Stimulated activated CD8-positive, alpha-beta memory T cell treated with anti-CD3 and anti-CD28 coated beads, Interleukin-15, amount 100 ng/mL, for 4 hours (primary cell): ENCODE measurements at places on chromosomes 12 and 14.

DNA sequence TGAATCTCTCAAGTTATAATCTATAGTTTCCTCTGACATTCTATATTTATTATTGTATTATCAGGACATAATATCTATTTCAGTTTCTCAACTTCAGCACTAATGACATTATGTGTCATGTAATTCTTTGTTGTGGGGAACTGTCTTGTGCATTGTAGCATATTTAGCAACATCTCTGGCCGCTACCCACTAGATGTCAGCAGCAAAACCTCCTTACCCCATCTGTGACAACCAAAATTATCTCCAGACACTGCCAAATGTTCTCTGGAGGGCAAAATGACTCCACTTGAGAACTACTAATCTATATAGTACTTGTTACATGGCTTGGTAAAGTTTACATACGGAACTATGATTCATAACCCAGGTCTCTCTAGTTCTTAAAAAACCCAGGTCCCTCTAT lies 110.2 kb downstream of the RASSF9 start:
- no peak for DNase-seq

GRCh38 chr12:71878208-71878607 lies 38.6 kb downstream of the TBC1D15 start:
- no peak for DNase-seq

GRCh38 chr12:80714055-80714454 lies 2.7 kb upstream of the MYF5 start:
- no peak for DNase-seq

GRCh38 chr14:77032844-77033621 lies 4.5 kb upstream of the IRF2BPL start:
- peak; percentile 62 for DNase-seq

DNA sequence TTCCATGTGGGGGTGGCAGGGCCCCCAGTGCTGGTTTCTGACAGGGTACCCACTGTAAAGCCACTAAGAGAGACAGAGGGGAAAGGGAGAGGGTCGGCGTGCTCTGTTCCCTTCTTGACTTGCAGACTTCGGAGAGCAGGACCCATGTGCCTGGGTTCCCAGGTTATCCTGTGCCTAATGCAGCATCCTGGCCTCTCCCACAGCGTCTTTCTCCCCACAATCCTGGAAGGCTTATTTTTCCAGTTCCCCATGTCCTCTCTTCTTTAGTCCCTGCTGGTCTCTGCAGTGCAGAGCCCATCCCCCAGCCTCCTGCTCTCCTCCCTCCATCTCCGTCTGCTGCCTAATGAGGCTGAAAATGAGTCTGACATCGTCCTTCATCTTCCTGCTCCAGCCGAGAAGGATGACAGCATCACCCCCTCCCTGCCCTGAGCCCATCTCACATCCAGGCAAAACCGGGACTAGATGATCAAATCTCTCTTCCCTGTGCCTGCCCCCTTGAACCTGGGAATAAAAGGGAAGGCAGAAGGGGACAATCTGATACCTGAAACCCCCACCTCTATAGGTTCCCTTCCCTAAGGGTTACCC lies 15.1 kb downstream of the CALCOCO1 start:
- no peak for DNase-seq

- no peak for DNase-seq
Observed at GRCh38 chr12:48080285-48080684, 25.6 kb downstream of the SENP1 start.

GRCh38 chr12:90229407-90230170 lies 521.0 kb upstream of the ATP2B1 start:
- no peak for DNase-seq

GRCh38 chr12:124557518-124558223 lies 9.7 kb downstream of the NCOR2 start:
- DNase-seq, result no peak

- DNase-seq, result no peak
Observed at GRCh38 chr14:65082930-65083329, 19.4 kb downstream of the MAX start.

DNA sequence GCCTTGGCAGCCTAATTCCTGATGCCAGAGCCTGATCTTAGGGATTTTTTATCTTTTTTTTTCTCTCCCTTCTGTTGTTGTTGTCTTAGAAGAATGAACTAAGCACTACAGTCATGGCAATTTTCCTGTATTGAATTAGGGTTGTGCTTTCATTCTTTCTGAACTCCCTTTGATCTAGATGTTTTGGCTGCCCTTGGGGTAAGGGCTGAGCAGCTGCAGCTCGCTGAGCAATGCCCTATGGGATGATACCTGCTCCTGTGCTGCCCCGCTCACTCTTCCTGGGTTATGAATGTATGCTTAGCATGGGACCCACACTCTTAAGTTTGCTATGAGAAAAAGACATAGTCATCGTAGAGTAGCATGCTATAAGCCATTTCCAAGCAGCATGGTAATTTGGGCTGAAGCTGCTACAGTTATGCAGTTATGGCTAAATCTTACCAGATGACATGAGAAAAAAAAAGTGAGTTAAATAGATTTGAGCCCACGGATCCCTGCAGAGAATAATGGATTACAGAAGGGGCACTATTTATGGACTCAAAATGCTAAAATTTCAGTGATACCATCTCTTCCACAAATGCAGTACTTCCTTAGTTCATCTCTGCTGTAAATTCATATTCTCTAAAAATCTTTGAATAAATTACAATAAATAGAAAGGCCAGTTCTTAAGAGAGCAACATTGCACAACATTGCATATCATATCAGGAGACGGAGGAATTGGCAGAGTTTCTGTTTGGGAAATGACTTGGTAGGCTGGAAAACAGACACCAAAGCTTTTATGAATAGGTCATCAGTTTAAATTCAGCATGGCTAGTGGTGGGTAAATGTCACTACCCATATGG lies 79.2 kb upstream of the PTHLH start:
- no peak for DNase-seq

GRCh38 chr12:104648756-104649155 lies 192.0 kb downstream of the CHST11 start:
- no peak for DNase-seq
